Stimulated activated CD4-positive, alpha-beta T cell treated with anti-CD3 and anti-CD28 coated beads, Interleukin-15, amount 100 ng/mL, for 24 hours (primary cell): ENCODE measurements at places on chromosomes 1 and 21.

DNA sequence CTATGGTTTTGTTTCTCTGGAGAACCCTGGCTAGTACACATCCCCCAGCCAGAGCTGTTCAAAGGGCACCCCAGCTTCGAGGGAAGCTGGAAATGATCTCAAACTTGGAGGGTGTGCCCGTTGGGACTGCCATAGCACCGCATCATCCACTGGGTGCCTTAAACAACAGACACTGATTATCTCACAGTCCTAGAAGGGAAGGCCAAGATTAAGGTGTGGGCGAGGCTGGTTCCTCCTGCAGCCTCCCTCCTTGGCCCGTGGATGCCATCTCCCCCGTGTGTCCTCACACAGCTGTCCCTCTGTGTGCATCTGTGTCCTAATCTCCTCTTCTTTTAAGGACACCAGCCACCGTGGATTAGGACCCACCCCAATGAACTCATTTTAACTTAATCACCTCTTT, 4.2 kb upstream of the IBA57 start:
- DNase-seq: no peak

GRCh38 chr1:55329091-55329490, 113.9 kb upstream of the USP24 start:
- no peak for DNase-seq

DNA sequence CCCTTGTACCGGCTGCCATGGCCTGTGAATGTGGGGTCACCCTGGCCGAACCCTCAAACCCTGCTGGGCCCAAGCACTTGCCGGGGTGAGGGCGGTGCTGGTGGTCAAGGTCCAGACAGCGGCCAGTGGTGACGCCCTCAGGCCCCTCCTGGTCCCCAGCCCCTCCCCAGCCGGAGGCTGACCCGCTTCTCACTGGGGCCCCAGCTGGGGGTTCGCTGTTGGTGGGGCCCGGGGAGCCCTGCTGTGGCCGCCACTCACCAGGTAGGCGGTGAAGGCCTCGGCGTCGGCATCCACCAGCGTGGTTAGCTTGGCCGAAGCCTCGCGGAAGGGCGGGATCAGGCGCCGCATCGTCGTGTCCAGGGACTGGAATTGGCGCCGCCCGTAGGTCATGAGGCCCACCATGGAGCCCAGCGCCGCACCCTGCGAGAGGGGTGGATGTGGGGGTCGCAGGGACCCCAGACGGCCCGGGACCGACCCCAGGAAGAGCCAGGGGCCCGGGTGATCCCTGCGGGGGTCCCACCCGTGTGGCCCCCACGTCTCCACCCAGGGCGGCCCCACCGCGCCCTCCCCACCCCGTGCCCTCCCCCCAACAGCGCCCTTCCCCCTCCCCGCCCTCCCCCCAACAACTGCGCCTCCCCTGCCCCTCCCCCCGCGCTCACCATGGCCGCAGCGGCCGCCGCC, 10.1 kb downstream of the FTCD start:
- no peak for DNase-seq

DNA sequence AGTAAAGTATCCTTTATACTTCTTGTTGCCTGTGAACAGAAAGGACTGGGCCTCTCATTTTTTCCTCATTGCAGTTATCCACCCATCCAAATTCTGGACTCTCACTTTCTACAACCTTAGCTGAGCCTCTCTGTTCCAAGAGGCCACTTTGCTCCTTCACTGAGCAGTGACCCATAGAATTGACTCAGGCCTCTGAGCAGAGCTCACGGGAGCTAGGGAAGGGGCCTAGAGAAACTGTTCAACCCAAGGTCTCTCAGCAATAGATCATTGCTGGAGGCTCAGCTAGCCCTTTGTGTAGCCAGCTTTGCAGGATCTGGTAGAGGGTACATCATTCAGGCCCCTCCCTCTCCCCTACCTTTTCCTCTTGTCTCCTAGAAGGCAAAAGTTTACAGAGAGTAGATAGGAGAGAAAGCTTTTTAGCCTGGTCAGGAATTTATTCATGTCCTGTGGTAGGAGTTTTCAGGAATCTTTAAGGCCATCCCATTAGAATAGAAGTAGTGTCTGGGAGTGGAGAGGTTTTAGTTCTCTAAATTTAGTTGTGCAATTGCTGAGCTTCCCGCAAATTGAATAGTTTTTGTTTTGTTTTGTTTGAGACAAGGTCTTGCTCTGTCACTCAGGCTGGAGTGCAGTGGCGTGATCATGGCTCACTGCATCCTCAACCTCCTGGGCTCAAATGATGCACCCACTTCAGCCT, 6.7 kb downstream of the INTS3 start:
- DNase-seq: no peak

DNA sequence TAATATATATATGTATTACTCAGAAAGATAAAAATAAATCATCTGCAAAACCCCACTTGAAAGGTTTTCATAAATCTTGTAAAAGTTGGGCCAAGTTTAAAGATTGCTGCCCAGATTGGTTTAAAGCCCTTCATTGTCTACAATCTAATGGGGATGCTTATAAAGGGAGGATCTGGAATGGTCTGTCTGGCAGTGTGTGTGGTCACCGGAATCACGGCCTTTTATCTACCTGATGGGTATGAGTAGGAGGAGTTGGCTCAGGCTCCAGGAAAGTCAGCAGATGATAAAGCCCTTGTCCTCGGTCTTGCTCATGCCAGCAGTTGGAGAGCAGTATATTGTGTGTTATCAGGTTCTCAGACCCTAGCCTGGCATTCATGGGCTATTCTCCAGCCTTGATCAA, 197.7 kb downstream of the ROR1 start:
- no peak for DNase-seq

DNA sequence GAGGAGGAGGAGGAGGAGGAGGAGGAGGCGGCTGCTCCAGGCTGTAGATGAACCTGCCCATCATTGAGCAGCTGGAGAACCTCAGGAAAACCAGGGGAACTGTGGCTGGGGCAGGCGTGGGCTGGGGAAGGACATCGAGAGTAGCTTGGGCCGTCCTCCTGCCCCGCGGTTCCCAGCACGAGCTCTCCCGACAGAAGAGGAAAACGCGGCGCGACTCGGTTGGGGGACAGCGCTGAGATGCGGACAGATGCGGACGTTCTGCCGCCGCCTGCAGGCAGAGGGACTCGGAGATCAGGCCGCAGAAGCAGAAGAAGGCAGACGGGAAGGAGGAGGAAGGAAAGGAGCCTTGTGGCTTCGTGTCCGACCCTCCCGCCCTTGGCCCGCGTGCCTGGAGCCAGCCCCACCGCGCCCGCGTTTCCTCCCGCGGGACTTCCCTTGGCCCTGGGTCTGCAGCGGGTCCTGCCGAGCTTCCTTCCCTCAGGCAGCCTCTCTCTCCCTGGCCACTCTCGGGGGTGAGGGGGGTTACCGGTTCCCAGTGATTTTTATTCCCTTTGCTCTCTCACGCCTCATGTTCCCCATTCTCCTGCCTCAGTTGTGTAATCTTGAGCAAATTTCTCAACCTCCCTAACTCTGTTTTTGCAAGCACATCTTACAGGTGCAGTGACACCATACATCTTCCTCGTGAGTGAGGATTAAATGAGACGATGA, 1.7 kb upstream of the TNFRSF9 start:
- peak; percentile 52 for DNase-seq

DNA sequence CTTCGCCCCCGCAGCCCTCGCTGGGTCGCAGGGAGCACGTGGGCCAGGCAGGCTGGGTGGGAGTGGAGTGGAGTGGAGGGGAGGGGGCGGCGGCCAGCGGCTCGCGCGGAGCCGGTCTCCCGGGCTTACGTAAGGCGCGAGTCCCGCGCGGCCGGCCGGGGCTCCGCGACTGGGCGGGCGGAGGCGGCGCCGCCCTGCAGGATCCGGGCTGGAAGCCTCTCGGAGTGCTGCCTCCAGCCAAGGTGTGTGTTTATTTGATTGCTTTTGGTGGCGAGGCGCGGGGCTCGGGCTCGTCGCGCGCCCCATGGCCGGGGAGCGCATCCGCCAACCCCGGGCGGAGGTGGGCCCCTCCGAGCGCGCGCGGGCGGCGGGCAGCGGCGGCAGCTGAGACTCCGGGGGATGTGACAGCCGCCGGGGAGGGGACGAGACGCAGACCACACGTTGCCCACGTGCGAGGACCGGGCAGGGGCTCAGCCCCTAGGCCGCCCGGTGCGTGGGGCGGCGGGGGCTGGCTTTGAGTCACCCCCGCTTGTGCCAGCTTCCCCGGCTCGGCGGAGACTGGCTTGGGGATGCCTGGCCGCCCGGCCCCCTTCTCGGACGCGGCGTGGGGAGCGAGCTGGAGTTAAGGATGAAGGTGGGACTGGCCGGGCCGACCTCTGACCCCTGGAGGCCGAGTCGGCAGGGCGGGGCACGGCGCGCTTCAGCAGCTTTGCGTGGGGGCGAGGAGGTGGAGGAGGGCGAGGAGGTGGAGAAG, 402 bp upstream of the AK4 start:
- DNase-seq: peak; percentile 68

- DNase-seq: no peak
These were observed 104.5 kb downstream of the ASH1L start for GRCh38 chr1:155458111-155458510.

DNA sequence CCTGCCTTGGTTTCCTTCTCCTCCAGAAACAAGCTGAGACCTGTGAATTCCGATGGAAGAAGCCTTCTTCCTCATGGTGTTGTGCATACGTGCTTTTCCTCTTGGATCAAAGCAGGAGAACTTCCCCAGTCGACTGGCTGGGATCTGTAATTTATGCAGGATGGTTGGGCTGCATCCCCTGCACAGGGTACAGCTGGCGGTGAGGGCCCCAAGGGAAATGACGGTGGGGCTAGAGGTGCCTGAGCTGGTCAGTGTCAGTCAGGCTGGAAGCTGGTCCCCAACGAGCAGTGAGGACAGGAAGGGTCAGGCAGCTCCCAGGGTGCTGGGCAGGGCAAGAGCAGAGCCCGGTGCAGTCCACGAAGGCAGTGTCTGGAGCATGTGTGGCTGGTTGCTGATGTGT, 106.7 kb downstream of the CNIH3 start:
- no peak for DNase-seq

DNA sequence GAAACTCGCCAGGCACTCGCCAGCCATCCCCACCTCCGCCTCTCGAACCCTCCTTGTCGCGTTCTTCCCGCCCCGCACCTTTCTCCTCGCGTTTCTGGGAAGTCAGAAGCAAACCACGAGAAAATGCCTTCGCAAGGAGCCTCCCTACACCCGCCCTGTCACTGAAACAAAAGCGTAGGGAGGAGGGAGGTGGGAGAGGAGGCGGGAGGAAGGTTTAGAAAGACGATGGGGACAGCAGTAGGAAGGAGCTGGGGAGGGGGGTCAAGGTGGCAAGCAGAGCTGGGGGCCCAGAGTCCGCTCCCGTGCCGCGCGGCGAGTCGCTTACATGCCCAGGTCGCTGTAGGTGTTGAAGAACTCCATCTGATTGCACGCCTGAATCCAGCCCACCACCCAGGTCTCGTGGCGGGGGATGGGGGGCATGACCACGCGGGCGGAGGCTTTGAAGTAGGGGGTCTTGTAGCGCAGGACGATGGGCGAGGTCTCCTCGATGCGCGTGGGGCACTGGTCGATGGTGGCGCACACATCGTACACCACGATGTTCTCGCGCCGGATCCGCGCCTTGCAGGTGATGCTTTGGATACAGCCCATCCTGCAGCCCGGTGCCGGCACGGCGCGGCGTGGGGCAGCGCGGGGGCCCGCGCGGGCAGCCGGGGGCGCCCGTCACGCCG, 1.0 kb downstream of the FAM78B start:
- peak; percentile 27 for DNase-seq
